ENCODE measurements at places on chromosomes 5 and 9.

DNA sequence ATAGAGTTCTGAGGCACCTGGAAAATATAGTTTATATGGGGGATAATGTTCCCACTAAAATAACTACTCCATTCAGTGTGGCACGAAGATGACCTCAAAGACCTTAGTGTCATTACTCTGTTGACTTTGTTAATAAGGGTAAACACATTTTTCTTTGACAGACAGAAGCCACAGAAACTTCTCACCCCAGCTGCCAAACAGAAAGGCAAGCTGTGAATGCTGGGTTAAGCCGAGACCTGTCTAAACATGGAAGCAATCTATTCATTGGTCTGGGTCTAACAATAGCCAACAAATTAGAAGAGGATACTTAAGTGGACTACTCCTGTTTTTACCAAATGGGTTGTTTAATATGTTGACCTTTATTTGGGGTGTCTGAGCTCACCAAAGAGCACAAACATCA lies 171.4 kb downstream of the TLE1 start:
- DNase-seq, result no peak

DNA sequence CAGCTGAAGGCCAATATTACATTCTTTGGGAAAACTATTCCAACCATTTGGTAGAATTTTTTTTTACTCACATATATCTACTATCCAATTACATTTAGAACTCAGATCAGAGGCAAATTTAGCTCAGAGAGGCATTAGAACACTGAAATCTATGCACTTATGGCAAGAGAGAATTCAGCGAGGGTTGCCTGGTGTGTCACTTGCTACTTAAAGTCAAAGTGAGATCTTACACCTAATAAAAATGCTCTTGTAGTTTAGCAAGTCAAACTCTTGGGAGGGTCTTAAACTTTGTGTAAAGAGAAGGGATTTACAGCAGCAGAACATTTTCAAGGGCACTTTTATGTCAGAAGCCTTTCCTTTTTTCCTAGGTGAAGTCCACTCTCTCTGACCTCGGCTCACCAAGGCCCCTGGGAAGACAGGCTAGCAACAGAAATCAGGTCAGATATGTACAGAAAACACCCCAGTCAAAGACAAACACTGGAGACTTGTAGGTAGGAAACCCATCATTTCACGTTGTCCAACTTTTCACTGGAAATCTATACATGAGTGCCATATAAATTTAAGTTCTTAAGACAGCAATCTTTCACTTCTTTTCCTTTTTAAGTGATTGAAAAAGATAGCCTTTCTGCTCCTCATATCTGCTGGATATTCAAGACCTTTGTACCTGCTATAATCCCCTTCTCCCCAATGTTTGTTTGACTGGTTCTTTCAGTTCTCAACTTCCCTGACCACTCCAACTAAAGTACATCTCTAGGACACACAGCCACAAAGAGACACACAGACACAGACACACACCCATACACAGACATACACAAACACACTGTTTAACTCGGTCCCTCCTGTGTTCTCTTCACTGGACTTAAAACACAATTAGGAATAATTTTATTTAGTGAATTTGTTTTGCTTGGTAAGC lies 635.8 kb downstream of the PDE4D start:
- no peak for DNase-seq

DNA sequence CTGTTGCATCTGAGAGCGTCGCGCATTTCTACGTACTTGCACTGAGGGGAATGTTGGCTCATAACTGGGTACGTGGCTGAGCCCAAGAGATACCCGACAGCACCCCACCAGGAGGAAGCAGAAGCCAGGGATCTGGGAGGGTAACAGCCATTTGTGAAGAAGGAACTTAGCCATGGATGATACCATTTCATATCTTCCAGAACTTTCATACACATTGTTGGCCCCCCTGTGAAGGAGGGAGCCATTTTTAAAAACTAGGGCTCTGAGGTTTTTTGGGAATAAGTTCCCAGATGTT lies 101.4 kb upstream of the SLC44A1 start:
- no peak for DNase-seq

GRCh38 chr9:135139366-135139959 lies 52.0 kb downstream of the OLFM1 start:
- DNase-seq, result no peak

DNA sequence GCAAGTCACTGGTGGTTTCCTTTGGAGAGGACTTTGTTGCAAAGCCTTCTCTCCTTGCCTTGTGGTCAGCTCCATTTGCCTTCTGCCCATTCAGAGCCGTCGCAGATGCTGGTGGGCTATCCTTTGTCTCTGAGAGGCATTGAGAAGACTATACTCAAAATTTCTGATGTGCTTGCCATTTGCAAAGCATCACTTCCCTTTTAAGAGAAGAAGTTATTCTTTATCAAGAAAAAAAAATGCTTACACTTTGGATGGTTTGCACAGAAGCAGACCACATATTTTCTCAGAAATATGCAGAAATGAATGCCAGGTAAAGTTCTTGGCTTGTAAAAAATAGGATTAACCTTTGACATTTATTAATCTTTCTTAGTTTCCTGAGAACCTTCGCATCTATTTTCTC lies 195.8 kb upstream of the KLF4 start:
- no peak for DNase-seq

DNA sequence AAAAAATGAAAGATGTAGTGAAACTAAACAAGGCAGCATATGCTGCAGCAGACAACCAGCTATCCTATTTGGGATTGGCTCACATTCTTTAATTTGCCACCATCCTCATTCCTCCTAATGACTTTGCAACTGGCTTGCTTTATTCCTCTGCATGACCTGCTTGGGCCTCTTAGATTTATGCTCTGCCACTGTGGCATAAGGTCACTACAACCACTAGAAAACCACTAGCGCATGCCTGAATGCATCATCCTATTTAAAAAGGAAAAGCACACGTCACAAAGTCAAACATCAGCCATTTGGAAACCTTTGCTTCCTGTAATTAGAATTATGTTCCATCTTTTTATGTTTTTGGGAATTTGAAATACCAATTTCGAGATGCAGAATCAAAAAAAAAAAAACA lies 40.8 kb upstream of the CCDC152 start:
- no peak for DNase-seq

GRCh38 chr9:27408001-27408400 lies 111.1 kb upstream of the EQTN start:
- no peak for DNase-seq

DNA sequence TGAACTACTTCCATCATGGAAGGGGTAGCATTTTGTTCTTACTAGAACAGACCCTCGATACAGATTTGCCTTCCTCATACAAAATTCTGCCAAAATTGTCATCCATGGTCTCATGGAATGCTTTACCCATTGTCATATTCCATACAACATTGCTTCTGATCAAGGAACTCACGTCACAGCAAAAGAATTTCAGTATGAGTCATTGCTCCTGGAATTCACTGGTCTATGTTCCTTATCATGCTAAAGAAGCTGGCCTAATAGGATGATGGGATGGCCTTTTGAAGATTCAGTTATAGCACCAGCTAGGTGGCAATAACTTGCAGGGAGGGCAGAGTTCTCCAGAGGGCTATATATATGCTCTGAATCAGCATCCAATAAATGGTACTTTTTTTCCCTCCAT lies 18.2 kb upstream of the FNIP1 start:
- DNase-seq, result no peak

- no peak for DNase-seq
Observed at GRCh38 chr9:78383130-78383529, 86.2 kb downstream of the PSAT1 start.

DNA sequence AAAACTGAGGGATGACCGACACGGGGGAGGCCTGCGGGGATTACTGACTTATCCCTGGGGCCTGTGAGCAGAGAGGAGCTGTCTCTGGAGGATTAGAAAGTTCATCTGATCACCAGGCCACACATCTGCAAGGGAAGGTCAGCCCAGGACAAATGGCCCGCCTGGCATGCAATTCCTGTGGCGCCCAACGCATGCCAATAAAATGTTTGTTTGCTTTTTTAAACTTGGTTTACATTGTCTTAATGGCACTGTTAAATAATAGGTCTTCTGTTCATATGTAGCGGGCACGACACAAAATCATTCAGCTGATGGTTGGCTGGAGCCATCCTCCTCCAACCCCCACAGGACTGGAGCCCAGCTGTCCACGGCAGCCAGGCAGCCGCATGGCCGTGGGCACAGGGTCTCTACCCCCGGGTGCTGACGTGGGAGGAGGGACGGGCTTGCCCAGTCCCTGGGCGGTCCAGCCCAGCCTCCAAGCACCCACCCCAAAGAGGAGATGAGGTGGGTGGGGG lies 41.0 kb upstream of the SLC12A7 start:
- DNase-seq, result no peak

DNA sequence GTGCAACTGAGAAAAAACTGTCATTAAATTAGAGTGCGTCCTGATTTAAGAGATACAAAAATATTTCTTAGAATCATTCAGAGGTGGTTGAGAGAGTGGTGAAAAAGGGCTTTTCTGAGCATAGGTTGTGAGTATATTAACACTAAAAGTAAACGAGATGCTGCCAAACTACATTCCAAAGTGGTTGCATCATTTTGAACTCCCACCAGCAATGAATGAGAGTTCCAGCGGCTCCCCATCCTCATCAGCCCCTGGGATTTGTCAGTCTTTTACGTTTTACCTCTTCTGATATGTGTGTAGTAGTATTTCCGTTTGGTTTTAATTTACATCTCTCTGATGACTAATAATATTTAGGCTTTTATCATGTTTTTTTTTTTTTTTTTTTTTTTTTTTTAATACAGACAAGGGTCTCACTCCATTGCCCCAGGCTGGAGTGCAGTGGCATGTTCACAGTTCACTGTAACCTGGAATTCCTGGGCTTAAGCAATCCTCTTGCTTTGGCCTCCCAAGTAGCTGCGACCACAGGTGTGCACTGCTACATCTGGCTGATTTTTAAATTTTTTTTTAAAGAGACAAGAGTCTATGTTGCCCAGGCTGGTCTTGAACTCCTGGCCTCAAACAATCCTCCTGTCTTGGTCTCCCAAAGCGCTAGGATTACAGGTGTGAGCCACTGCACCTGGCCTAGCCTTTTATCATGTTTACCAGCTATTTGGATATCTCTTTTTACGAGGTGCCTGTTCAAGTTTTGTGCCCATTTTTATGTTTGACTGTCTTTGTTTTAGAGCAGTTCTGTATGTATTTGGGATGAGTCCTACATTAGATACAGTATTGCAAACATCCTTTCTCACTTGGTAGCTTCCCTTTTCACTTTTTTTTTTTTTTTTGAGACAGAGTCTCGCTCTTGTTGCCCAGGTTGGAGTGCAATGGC lies 17.0 kb downstream of the PRRT1B start:
- DNase-seq, result no peak

GRCh38 chr5:6765612-6766525 lies 52.6 kb downstream of the TENT4A start:
- DNase-seq, result peak; percentile 60

- no peak for DNase-seq
Observed at GRCh38 chr9:122225312-122226141, 3.2 kb downstream of the LHX6 start.

GRCh38 chr5:59766427-59767210 lies 126.9 kb downstream of the PDE4D start:
- DNase-seq, result no peak

DNA sequence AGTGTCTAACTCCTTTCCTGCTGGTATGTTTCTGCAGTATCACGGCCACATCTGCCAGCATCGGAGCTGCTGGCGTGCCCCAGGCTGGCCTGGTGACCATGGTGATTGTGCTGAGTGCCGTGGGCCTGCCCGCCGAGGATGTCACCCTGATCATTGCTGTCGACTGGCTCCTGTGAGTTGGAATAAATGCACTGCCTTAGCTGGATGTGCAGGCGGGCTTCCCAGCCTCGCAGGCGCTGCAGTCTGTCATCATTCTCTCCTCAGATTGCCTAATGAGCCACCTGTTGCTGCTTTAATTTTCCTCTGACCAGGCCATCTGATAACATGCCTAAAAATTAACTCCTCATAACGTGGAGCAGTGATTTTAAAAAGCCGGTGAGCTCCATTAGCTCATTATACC lies 79.1 kb upstream of the PLPP6 start:
- no peak for DNase-seq

GRCh38 chr5:143462431-143462830 lies 58.9 kb upstream of the NR3C1 start:
- DNase-seq, result no peak

DNA sequence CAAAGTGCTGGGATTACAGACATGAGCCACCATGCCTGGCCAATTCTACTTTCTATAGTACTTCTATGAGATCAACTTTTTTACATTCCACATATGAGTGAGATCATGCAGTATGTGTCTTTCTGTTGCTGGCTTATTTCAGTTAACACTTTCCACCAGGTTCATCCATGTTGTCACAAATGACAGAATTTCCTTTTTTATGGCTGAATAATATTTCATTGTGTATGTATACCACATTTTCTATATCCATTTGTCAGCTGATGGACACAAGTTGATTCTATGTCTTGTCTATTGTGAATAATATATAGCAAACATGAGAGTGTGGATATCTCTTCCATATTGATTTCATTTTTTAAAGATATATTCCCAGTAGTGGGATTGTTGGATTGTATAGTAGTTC lies 17.2 kb downstream of the NLN start:
- no peak for DNase-seq

- DNase-seq, result no peak
Observed at GRCh38 chr5:154943527-154943926, 2.7 kb downstream of the MRPL22 start.

- DNase-seq, result no peak
Observed at GRCh38 chr9:18768951-18769622, 263.9 kb downstream of the SAXO1 start.

DNA sequence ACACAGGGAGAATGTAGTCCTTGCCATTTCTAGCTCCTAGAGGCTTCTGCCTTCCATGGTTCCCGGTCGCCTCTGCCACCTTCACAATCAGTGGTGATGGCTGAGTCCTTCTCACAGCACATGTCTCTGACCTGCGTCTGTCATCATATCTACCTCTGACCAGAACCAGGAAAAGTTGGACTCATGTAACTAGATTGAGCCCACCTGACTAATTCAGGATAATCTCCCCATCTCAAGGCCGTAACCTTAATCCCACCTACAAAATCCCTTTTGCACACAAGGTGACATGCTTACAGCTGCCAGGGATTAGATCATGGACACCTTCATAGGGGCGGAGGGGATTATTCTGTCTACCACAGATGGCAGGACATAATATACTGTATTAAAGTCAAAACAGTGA lies 375.6 kb downstream of the ICE1 start:
- no peak for DNase-seq

GRCh38 chr5:180718810-180719453 lies 20.9 kb downstream of the OR2Y1 start:
- peak; percentile 55 for DNase-seq

- no peak for DNase-seq
Observed at GRCh38 chr5:9498541-9499497, 47.1 kb downstream of the SEMA5A start.

DNA sequence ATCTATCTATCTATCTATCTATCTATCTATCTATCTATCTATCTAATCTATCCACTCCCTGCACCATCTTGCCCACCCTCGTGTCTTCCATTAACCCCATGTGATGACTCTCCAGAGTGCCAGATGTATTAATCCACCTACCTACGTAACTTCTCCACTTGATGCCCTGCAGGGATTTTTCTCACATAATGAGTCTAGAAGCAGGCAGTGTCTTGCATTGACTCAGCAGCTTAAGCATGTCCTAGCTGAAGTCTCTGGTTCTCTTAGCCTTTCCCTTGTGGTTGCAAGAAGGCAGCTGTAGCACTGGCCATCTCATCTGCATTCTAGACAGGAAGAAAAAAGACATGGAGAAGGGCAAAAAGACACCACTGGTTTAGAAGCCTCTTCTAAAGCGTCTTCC lies 96.7 kb upstream of the ALDH1B1 start:
- DNase-seq, result no peak

GRCh38 chr5:169339869-169340268 lies 38.9 kb upstream of the SLIT3 start:
- DNase-seq, result no peak

GRCh38 chr5:159209438-159210209 lies at the start of gene RNF145:
Gene RNF145, minus strand, starts transcription at chr5:159209553. Its CDS starts 5,936 bp downstream, at chr5:159203617.
- peak; percentile 94 for DNase-seq

Measured in CD4-positive, alpha-beta T cell treated with Interleukin-10 for 1 hour (primary cell).